ENCODE measurements at places on chromosomes 4 and X.

GRCh38 chrX:125953814-125954213 is 212.3 kb downstream of the DCAF12L2 start:
- no peak for DNase-seq

DNA sequence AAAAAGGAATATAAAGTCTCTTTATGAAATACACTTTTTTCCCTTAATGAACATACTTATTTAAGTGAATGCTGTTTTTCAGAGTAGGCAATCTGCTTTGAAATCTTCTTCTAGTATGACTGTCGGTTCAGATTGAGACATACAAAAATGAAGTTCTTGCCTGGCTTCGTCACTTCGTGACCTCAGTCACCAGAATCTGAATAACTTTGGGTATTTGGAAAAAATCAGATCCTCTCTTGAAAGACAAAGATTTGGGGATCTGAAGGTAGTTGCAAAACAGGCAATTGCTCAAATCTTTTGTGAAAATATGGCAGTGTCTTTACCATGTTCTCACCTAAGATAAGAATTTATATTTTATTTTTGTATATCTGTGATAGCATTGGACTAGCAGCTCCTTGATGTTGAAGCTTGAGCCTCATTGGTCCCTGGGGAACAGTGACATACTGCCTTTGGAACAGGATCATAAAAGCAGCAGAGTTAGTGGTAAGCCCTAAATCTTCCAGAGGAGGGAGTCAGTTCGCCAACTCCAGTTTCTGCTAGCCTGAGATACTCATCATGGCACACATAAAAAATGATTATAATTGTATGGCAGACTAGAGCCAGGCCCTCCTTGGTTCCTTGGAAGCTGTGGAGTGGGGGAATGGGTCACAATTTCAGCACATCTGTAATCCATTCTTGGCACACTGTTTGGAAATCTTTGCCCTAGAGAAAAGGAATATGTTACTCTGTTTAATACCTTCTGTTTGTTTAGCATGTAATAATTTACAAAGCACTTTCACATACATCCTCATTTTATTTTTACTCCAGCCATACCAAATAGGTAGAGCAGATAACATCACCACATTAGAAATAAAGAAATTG is 5.0 kb downstream of the ARFIP1 start:
- DNase-seq = peak; percentile 24

DNA sequence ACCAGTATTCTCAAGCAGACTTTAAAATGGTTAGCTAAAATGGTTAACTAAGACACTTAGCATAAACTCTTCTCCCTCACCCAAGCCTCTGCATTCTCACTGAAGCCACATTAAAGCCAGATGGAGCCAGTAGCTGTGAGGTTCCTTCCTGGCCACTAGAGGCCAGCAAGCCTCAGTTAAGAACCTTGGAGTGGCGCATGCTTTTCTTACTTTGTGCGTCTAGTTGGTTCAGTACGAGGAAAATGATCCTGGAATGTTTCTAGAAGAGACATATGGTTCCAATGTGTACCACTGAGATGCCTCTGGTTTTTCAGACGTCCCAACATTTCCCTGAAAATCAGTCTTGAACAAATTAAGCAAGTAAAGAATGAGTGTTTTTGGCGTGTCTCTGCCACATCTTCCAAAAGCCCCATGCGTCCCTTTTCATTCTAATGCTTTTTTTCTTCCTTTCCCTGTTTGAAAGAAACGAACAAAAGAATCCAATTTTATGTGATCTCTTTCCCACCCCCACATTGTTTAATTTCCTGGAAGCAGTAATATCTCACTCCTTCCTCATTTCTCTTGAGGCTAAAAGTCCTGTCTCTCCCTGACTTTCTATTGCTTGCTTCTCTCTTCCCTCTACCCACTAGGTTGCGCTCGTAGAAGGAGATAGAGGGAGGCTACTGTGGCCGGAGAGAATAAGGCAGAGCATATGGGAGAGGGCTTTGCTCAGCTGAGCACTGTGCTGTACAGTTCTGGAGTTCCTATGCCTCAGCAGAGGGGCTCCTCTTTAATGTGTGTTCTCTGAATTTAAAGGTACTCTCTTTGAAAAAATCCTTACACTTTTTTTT is 82.9 kb upstream of the TAB3 start:
- peak; percentile 57 for DNase-seq

- no peak for DNase-seq
These were observed 27.8 kb downstream of the SLC39A8 start for GRCh38 chr4:102317459-102317858.

DNA sequence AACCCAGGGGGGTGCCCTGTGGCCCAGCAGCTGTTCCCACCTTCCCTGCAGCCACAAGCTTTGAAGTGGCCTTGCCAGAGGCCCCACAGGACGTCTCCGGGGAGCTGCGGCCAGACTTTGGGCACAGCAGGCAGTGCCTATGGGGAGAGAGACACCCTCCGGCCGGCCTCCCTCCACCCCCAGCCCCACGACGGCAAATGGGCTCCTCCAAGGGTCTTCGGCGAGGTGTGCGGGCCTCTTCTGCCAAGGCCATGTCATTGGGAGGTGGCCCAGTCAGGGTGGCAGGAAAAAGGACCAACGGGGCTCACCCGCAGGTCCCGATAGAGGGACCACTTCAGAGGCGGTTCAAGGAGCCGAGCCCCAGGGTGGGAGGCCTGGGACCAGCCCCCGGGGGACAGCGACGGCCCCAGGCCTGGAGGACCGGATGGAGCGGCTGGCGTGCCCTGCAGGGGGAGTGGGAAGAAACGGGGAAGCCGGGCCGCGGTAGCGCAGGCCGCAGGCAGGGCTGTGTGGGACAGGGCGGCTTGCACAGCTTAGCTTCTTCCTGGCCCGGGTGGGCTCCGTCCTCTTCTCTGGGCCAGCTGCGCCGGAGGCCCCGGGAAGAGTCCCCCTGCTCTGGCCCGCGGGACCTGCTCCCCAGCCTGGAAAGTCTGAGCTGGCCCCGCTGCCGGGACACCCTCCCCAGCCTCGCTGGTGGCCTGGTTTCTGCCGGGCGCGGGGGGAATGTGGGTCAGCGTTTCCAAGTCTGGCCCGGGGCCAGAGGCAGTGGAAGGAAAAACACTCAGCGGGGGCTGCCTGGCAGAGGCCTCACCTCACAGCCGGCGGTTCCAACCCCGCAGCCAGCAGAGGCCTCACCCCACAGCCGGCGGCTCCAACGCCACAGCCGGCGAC is 21.9 kb upstream of the SPON2 start:
- DNase-seq = no peak

DNA sequence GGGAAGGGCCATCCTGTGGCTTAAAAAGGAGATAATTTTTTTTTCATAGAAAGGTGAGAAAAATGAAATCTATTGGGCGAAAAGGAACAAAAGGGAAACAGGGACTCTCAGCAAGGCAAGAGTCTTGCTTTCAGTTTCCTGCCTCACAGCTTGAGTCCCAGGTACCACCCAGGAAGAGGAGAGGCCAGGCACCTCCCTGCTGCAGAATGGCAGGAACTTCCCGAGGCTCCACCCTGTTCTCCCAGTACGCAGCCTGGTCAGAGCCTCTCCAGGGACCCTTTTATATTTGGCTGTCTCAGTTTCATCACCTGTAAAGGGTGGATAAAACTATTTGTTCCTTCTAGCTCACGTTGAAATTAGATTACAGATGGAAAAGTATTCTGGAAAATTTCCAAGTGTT is 33.8 kb downstream of the UCHL1 start:
- no peak for DNase-seq

DNA sequence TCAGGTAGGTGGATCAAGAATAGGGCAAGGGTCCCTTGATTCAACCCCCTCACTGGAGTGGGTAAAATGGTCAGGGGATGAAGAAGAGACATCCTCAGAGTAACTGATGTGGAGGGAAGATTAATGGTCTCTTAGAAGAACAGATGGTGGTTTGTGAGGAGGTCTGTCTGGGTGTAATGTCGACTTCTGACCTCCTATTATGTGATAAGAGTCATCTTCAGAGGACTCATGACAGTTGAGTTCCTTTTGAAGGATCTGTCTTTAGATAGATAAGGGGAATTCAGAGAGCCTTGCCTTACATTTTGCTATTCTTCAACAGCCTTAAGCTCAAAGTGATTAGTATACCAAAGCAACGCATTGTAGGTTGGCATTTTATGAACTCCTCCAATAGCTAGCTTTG is 27.1 kb upstream of the MAGEA8 start:
- DNase-seq = no peak

- DNase-seq = no peak
These were observed 22.1 kb downstream of the KIT start for GRCh38 chr4:54679813-54680212.

GRCh38 chr4:14072506-14072905 is 445.0 kb upstream of the BOD1L1 start:
- DNase-seq = no peak

GRCh38 chrX:113330416-113330815 is 489.8 kb upstream of the AMOT start:
- no peak for DNase-seq

GRCh38 chrX:10875995-10876394 is 235.1 kb upstream of the HCCS start:
- DNase-seq = no peak

GRCh38 chr4:185242749-185243533 is 33.5 kb downstream of the SNX25 start:
- no peak for DNase-seq

GRCh38 chr4:149202117-149202516 is 613.5 kb downstream of the IQCM start:
- DNase-seq = no peak

DNA sequence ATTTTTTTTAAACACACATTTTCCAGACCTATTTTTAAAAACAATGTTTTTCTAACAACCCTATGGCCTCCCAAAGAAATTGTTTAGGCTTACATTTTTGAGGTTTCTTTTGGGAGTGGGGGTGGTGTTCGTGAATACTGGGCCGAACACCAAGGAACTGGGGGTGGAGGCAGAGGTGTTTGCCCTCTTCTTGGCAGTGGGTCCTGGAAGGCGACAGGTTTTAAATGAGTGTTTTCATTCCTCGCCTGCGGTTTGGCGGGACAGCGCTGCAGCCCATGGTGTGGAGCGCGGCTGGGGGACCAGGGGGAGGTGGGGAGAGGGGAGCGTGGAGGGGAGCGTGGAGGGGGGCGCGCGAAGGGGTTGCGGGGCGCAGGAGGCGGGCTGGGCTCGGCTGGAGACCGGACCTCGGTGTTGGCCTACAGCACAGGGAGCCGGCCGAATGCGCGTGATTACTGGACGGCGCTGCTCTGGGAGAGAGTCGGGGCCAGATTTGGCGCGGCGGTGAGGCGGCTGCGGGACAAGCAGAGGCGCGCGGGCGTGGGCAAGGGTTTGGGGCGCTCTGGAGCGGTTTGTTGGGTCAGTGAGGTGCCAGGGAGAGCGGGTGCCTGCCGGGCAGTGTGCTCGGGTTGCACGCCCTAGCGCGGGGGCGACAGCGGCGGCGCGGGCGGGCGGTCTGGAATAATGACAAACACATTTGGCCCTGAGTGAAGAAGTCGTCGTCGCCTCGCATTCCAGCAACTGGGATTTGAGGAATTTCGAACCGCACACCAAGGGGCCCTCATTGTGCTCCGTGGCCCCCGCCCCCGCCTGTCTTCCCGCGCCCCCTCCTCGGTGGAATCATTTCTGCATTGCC is 764 bp downstream of the PDGFRA start:
- DNase-seq = peak; percentile 64

DNA sequence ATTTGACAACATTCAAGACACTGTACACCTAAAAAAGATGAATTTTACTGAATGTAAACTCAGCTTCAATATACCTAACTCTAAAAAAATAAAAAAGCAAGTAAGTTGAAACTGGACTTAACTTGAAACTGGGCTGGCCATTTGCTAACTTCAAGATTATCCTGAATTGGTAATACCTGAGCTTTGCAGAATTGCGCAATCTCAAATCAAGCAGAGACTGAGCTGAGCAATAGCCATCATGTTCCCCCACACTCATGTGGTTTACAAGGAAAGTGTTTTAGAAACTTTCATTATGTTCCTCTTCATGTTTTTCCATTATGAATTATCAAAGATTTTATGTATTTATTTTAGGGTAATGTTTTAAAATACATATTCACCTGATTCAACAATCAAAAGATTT is 38.7 kb downstream of the ANXA5 start:
- DNase-seq = no peak

DNA sequence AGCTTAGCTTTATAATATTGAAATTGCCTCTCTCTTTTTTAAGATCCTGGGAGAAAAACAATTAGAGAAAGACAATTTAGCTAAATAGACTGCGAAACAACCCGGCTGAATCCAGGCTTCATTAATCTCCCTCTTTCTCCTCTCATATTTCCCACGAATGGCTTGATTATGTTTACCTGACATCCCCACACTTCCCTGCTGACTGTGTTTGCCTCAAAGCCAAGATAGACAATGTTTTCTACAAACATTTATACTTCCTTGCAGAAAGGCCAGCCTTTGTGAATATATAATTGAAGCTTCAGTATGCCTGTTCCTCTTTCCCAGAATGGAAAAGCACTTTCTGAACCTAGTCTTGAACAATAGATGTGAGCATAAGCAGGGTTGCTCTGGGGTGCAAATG is 566.8 kb downstream of the PDHA2 start:
- DNase-seq = no peak

GRCh38 chr4:13903061-13903460 is 275.5 kb upstream of the BOD1L1 start:
- DNase-seq = no peak

DNA sequence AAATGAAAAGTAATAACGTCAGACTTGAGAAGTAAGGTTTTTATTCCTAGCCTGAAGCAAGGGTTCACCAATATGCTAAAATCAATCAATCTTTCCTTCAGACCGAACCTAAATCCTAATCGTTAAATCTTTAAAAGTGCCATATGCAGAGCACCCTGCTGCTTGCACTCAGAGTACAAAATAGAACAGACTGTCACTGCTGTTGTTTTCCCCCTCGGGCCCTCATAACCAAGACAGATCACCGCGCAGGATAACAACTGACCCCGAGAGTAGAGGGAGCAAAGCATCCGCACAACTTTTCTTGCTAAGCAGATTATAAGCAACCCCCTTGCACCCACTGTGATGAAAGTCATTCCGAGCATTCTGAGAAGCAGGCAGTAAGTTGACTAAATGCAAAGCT is 550.9 kb upstream of the NDST4 start:
- peak; percentile 82 for DNase-seq

DNA sequence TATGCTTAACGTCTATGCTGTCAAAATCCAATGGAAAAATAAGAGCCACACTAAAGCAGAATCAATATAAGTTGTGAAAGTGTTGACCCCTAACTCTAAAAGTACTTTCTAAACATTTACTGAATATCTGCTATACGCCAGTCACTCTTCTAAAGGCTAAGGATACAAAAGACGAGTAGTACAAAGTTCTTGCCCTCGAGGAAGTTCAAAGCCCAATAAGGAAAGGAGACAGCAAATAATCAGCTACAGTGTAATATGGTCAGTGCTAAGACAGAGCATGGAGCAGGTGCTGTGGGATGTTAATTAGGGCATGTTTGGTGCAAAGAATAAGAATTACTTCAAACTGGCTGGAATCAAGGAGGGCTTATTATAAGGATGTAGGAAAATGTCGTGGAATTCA is 31.6 kb upstream of the TMEM150C start:
- no peak for DNase-seq

DNA sequence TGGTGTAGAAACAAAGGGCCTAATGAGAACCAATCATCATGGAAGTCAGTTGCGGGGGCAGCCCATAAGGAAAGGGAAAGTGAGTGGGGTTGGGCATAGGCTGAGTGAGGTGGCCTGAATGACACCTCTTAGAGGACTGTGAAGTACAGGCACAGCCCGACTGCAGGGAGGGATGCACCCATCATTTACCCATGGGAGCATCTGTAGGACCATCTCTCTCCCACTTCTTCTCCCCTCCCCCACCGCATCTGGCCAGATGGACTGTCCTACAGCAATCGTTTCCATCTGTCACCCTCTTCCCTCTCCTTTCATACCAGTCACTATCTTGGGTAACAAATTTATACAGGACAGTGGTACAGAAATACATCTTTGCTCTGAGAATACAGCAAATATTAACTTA is 4.2 kb downstream of the STBD1 start:
- DNase-seq = peak; percentile 19

All from eye (tissue), 1 donor.